ENCODE measurements at places on chromosomes 7 and 10.

GRCh38 chr10:122849090-122849489, 3.4 kb upstream of the CUZD1 start:
- no peak for DNase-seq

DNA sequence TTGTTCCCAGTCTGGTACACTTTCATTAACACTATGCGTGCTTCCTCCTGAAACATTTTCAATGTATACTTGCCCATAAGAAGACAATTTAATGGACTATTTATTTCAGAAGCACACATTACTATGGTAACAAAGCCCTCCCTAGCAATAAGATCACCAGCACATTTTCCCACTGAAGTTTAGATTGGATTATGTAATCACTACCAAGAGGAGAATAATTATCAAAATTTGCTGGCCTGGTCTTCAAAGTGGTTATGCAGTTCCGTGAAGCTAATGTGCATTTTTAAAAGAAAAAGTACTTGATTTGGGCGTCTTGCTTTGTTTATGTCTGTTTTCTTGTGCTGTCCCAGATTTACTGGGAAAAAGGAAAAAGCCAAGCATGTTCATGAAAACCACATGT, 61.9 kb downstream of the AP3M1 start:
- DNase-seq = no peak

DNA sequence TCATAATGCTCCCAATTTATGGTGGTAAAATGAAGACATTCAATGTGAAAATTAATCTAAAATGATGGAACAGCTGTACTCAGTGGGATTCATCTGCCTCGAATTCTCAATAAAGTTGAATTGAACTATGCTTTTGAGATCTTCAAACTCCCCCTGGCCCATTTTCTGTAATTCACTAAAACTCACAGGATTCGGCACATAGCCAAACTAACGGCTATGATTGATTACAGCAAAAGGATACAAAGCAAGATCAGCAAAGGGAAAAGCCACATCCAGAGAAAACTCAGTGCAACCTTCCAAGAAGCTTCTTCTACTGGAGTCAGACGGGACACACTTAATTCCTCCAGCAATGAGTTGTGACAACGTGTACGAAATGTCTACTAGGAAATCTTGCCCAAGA, 307.5 kb downstream of the CNTNAP2 start:
- DNase-seq = no peak

GRCh38 chr7:46545790-46546189, 624.7 kb upstream of the IGFBP3 start:
- no peak for DNase-seq

- no peak for DNase-seq
Measured at GRCh38 chr10:4082861-4083260, 297.9 kb upstream of the KLF6 start.

GRCh38 chr10:8975535-8975934, 921.0 kb downstream of the GATA3 start:
- no peak for DNase-seq

- no peak for DNase-seq
Measured at GRCh38 chr7:84291756-84292155, 97.2 kb upstream of the SEMA3A start.
